Kidney (tissue), 22 donors: ENCODE measurements at places on chromosomes 7 and 10.
A peak's percentile ranks its signal among the peaks of the same experiment; 100 is the strongest.

GRCh38 chr7:1945558-1945957, 275.5 kb downstream of the ELFN1 start:
- DNase-seq, result no peak

GRCh38 chr7:147771344-147771743, 819.2 kb upstream of the C7orf33 start:
- DNase-seq, result no peak

DNA sequence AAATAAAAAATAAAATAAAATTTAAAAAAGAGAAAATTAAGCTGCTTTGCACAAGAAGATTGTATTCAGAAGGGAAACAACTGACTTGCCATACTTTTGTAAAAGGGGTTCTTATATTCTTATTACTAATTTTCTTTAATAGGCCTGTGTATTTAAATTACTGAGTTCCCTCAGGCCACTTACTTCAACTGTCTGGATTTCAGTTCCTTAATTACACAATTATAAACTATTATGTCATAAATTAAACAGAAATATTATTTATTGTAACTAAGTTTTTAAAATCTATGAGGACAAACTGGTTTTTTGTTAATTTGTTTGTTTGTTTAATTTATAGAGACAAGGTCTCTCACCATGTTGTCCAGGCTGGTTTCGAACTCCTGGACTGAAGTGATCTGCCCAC, 22.4 kb upstream of the MICU1 start:
- DNase-seq, result no peak

DNA sequence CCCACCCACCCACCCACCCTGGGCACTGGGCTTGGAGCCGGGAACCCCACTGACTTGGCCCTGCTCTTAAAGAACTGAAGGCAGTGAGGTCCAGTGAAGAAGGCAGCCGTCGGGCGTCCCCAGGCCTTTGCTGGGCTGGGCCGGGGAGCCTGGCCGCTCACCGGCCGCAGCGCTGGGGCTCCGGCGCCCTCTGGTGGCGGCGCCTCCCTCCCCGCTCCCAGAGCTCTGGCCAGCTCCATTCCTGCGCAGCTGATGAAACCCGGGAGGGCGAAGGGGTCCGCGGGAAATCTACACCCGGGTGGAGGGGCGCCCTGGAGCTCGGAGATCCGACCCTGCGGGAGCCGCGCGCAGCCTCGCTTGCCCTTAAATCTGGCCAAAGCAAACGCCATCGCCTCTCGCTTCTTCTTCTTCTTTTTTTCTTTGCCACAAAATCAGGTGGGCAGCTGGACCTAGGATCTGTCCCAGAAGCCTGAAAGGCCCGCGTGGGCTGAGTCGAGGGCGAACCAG, 1.7 kb upstream of the CXCL12 start:
- peak; percentile 93 for DNase-seq

DNA sequence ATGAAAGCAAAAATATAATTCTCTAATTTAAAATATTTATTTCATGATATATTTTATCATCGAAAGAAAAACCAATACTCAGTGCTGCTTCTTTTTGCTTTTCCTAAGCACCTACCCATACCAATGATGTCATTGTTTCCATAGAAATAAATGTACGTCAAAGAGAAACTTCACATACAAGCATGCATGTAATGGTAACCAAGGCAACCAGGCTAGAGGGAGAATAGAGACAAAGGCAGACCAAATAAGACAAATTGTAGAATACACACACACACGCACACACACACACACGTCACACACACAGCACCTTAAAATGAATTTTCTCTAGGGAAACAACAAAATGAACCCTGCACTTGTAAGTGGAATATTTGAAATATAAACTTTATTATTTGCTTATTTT, 75.5 kb downstream of the MACC1 start:
- no peak for DNase-seq

- DNase-seq, result no peak
These were observed 108.0 kb downstream of the SPAG6 start for GRCh38 chr10:22453320-22453719.

- DNase-seq, result no peak
These were observed 207.3 kb upstream of the SH2B2 start for GRCh38 chr7:102079140-102080018.

DNA sequence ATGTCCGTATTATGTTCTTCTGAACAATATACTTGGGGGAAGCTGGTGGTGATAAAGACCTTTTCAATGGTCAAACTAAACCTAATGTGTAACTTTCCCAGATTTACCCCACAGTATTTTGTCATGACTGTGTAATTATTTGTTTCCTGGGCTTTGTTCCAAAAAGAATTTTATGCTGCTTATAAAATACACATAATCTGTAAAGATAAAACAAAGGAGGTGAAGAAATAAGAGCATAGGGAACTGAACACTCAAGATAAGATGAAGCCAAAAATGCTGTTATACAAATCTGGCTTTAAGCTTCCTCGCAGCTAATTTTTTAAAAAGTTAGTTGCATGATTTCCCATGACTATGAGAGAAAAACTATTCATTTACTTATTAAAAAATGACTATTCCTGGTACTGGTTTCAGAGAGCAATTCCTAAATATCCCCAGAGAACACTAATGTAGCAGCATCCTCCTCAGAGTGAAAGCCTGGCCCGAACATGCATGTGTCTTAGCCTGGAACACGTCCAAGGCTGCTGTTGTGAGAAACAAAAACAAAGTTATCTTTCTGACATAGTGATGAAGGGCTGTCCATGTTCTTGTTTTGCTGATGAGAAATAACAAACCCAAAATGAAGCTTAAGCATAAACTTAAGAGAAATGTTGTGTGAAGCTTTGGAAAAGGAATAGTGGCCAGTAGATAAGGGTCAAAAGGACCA, 33.9 kb downstream of the MALSU1 start:
- no peak for DNase-seq

DNA sequence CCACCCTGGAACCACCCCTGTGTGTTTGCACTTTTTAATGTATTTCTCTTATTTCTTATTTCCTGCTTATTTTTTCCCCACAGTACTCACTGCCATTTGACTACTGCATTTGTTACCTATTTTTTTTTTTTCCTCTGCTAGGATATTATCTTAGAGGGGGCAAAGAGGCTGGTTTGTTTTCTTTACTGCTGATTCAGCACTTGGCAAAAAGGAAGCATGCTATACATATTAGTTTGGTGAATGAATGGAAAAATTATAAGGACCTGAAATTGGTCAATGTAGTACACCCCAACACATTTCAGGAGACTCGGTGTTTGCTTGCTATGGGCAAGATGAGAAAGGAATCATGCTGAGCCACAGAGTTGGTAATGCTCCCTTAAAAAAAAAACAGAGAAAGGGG, 193.5 kb downstream of the SORCS3 start:
- no peak for DNase-seq

- peak; percentile 82 for DNase-seq
These were observed 17.9 kb upstream of the FIGNL1 start for GRCh38 chr7:50467817-50468610.

DNA sequence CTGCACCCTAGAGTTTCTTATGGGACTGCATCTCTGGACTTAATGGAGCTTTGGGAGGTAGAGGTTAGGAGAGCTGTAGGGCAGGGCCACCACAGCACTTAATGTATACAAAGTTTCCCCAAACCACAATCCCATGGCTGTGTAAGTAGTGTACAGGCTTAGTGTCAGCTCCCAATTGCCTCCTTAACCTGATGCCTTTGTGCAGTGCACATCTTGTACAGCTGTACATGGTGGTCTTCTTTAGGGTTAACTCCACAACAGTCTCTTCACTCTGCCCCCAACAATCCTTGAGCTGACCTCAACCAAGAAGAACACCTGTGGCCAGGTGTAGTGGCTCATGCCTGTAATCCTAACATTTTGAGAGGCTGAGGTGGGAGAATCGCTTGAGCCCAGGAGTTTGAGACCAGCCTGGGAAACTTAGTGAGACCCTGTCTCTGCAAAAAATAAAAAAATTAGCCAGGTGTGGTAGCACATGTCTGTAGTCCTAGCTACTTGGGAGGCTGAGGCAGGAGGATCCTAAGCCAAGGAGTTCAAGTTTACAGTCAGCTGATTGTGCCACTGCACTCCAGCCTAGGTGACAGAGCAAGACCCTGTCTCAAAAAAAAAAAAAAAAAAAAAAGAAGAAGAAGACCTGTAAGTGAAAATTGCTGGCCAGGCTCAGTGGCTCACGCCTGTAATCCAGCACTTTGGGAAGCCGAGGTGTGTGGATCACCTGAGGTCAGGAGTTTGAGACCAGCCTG, 6.8 kb downstream of the PLAU start:
- no peak for DNase-seq

- DNase-seq, result no peak
These were observed 198.3 kb downstream of the NEBL start for GRCh38 chr10:20698837-20699236.

DNA sequence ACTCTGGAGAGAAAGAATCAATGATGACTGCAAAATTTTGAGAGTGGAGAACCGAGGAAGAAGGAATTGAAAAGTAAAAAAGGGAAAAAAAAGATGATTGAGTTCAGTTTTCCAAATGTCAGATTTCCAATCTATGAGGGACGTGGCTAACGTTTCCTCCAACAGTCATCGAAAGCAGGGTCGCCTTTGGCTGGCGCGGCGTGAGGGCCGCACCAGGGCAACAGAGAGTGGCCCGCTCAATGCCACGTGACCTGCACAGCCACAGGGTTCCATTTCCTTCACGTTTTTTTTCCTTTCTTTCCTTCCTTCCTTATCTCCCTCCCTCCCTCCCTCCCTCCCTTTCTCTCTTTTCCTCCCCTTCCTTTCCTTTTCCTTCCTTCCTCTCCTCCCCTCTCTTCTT, 101.9 kb downstream of the WDR37 start:
- no peak for DNase-seq
